Keratinocyte (primary cell): ENCODE measurements at places on chromosomes 13 and 19.

DNA sequence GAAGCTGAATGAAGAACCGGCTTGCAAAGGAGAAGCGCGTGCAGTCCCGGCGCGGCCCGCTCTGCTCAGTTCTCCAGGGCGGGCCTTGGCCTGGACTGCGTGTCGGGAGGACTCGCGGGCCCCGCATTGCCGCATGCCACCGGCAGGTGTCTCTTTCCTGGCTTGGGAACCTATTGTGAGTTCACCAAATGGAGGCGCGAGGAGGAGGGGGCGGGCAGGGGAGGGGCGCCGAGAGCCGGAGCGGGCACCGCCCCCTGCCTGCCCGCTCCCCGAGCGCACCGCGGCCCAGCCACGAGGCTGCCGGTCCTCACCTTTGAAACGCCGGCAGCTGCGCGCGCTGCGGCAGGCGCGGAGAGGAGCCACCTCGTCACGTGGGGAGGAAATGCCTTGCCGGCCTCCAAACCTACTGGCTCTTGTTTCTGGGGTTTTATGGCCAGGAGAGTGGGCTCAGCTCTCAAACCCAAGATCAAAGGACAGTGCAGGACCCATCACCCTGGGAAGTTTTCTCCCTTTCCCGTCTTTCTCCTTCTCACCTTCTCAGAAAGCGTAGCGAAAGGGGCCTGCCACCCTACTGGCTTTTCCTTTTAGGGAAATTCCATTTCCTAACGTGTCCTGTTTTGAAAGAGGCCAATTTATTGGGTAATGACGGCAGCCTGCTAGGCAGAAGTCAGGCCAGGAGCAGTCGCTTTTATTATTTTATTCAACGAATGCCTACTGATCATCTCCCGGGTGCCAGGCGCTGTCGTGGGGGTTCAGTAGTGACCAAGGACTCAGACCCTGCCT lies 13.8 kb upstream of the UBE2L5 start:
- DNase-seq: no peak

- no peak for DNase-seq
Measured at GRCh38 chr13:113369189-113369588, 5.3 kb upstream of the GRTP1 start.

DNA sequence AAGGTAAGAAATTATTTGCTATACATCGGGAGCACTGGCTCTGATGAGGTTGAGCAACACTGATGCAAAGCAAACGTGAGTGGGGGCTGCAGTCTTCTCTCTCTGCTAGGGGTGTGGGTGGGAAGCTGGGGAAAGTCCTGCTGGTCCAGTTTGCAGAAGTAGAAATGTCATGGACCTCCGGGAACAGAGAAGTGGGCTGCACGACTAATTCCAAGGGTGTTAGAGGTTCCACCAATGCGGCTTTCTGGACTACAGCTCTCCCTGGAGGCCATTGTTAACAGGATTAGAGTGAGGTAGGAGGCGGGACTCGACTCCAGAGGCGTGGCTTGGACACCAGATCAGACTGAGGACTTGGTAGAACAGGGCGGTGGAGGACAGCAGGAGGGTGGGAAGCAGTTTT lies 5.7 kb upstream of the FBXO27 start:
- DNase-seq: no peak

DNA sequence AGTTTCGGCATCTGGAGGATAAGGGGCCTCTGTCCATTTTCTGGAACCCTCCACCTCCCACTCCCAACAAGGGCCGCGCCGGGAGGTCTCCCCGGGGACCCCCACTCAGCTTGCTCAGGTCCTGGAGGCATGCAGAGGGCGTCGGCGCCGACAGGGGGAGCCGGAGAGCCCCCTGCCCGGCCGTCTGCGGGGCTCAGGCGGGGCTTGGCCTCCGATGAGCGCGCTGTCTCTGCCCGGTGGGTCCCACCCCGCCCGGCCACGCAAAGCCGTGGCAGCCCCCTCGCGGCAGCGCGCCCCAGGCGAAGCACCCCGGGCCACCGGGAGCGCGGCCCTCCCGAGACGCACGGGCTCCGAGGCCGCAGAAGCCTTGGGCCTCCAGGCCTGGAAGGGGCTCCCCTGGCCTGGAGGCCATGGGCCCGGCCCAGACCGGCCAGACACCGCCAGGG lies 149.7 kb upstream of the ZNF536 start:
- DNase-seq: no peak

DNA sequence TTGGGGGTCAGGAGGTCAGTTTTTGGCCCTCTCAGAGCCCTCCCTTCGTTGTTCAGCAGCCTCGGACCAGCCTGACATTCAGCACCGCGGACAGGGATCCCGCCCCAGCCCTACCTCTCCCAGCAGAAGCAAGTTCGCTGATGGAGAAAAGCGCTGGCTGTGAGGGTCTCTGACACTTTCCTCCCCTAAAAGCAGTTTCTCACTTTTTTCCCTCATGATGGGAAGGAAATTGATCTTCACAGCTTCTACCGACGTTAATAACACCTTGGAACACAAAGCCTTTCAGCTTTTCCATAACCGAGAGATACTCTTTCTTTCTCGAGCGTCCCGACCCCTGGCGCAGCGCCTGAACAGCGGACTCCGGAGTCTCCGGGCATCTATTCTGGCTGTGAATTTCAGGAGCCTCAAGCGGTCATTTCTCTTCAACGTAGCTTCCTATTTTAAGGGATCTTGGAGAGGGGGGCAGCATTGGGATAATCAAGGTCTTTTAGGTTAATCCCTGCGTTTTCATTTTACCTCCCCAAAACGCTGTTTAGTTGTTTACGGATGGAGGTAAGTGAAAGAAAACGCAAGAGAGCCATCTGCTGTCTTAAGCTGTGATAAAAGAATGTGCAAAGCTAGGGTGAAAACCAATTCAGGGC lies 467.2 kb downstream of the ITGBL1 start:
- no peak for DNase-seq

GRCh38 chr19:14826006-14826405 lies 9.0 kb downstream of the OR7A5 start:
- DNase-seq: peak; percentile 32

- no peak for DNase-seq
Measured at GRCh38 chr19:16541526-16542044, 652 bp downstream of the CHERP start.

GRCh38 chr19:21749090-21749489 lies 18.3 kb downstream of the ZNF100 start:
- no peak for DNase-seq

- DNase-seq: no peak
Measured at GRCh38 chr19:306151-306900, 15.1 kb upstream of the PLPP2 start.

- DNase-seq: no peak
Measured at GRCh38 chr13:112103961-112104880, 37.3 kb downstream of the SOX1 start.

DNA sequence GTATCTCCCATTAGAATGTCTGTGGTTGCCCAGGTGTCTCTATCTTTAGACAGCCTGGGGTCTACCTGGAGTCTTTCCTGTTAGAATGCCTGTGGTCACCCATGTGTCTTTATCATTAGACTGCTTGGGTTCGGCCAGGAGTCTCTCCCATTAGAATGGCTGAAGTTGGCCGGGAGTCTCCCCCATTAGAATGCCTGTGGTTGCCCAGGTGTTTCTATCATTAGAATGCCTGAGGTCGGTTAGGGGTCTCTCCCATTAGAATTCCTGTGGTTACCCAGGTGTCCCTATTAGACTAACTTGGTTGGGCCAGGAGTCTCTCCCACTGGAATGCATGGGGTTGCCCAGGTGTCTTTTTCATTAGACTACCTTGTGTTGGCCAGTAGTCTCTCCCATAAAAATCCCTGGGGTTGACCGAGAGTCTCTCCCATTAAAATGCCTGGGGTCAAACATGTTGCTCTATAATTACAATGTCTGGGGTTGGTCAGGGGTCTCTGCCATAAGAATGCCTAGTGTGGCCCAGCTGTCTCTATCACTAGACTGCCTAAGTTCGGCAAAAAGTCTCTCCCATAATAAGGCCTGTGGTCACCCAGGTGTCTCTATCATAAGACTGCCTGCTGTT lies 1448.7 kb downstream of the UQCRFS1 start:
- no peak for DNase-seq

- no peak for DNase-seq
Measured at GRCh38 chr13:75986818-75987217, 350.7 kb downstream of the LMO7 start.

- no peak for DNase-seq
Measured at GRCh38 chr19:46741447-46741846, 4.4 kb upstream of the FKRP start.

- DNase-seq: no peak
Measured at GRCh38 chr13:109954441-109954840, 168.1 kb upstream of the IRS2 start.

DNA sequence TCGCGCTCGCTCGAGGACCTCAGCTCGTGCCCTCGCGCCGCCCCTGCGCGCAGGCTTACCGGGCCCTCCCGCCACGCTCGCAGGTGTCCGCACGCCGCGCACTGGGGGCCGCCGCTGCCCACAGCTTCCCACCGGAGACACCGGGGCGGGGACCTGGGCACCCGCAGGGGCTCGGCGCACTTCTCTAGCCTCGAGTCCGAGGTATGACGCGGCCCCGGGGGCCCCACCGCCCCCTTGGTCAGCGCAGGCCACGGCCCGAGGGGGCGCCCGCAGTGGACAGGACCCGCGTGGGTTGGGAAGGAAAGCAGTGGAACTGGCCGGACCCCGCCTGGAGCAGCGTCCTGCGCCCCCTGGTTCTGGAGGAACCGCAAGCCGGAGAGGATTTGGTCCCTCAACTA lies 2.1 kb upstream of the GRWD1 start:
- no peak for DNase-seq

DNA sequence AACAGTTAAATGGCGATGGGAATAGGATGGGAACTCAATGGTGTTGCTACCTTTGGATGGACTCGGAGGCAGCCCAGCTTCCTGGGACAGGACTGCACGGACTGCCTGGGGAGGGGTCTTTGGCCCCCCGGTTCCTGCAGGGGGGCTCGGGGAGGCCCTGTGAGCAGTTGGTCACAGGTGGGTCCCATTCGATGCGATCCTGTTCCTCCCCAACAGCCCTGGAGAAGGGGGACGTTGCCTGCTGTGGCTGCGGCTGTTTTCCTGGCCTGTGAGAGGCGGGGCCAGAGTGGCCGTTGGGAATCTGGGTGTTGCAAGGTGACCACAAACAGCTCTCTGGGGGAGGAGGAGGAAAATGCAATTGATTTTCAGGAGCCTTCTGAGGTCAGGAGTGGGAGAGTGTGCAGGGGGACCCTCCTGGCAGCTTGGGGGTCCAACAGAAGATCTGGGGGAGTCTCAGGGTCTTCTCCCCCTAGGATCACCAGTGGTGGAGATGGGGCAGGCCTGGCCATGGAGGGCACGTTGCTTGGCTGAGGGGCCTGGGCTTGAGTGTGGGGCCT lies 1.9 kb upstream of the PLPPR3 start:
- DNase-seq: no peak

DNA sequence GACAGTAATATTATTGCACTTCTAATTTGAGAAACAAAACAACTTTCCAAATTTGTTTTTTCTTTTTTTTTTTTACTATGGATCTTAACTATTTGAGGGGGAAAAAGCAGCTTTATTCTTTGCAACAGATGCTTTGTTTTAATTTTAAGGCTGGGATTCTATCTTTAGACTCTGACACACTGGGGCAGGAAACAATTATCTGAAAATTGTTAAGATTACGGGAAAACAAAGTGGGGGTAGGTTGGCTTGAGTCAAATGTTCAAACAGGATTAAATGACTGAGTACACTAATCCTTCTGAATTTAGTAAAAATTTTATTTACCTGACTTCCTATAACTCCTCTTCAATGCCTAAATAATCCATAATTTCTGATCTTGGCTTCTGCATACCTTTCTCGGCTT lies 543.2 kb downstream of the SLITRK6 start:
- no peak for DNase-seq

DNA sequence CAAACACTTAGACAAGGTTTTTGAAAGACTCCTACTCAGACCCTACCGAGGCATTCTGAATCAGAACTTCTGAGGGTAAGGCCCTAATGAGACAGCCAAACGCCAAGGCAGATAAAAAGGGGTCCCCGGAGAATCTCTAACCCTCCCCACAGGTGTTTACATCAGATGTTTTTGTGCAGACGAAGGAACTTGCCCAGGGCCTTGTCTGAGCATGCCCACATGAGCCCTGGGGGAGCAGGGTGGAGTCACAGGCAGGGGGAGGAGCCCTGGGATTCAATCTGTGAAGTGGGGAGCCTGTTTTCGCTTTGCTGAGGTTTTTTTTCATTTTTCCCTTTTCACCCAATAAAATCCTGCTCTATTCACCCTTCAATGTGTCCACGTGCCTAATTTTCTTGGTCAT lies 61.6 kb upstream of the MED4 start:
- DNase-seq: no peak

DNA sequence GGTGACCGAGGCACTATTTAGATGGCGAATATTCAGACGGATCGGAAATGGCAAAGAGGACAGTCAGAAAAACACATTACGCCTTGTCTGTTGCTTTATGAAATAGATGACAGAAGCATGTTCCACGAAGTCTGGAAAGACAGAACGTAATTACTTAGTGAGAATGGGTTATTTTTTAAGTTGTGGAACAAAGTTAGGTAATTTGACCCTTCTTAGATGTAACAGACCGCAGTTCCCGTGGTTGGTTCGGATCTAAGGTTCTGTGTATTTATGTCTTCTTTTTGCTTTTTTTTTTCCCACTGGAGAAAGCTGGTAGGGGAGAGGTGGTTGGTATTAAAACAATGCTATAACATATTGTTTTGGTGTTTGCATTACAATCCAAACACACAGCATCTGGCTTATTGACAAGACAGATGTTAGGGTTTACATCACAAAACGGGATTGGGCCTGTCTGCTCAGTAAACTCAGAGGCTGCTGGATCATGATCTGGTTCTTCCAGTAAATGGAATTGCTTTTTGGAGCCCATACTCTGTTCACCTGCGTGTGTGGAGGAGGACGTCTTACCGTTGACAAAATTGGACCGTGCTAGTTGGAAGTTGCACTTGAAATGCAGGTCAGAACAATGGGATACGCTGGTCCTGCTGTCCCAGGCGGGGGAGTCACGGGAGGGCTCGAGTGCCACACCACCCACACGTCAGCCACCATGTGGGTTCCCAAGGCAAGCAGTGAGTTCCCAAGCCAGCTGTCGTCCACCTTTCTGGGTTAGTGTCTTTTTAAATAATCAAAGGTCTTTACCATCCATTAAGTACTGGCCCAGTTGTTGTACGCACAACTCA lies 13.8 kb downstream of the ATP11A start:
- DNase-seq: no peak

DNA sequence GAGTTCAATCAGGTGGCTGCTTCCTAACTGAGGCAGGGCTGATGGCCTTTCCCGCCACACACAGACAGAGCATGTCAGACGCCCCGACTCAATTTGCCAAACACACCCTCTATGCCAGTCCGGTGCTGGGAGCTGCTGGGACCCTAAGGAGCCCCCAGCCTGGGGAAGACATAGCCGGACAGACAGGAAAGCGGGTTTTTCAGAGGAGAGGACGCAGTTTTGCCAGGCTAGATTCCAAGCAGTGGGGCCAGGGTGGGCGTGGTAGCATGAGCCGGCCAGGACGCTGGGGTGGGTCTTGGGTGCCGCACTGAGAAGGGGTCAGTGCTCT lies 19.8 kb downstream of the MAST3 start:
- DNase-seq: no peak
